ENCODE measurements at places on chromosomes 4 and X.

DNA sequence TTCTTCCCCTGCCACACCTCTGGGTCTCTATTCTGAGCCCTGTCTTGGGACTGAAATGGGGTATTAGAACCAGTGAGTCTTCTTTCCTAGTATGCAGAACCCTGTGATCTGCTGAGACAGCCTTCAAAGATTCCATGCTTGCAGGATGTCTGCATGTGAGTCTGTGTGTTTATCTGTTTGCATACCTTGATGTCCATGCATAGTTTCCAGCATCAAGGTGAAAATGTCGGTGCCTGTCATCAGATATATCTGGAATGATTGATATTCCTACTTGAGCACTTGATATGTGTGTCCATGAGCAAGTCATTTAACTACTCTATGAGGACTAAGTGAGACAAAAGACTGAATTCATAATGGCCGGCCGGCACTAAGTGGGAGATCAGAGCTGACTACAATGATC lies 117.0 kb upstream of the HS3ST1 start:
- DNase-seq = no peak

- DNase-seq = no peak
Observed at GRCh38 chr4:90798948-90799347, 671.8 kb downstream of the CCSER1 start.

DNA sequence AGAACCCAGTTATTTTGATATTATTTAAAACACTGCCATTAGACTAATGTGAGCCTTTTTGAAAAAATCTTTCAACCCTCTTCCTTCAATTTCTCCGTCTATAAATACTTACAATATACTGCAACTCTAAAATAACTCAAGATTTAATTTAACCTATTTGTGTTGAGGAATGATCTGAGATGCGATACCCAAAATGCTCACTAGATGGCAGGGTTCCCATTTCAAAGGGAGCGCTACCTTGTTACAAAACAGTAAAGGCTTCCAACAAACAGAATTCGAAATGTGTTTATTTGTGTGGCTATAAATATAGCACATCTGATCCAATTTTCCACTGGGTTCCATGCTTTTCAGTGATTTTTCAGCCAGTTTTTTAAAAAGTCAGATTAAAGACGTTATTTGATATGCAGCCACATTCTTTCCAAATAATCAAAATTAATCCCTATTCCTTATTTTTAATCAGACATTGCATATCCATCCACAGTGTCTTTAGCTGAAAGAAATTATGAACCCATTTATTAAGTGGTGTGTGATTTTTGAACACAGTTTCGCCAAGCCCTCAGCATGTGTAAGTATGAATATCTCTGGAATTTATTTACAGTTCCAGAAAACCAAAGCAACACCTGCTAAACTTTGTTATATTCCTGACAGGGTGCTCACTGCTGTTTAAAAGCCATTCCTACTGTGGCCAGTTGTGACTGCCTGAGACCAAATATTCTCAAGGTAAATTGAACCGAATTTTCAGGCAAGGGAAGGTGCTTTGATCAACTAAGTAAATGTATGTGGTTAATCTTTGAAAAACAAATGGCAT lies 668.0 kb upstream of the LCORL start:
- no peak for DNase-seq

- no peak for DNase-seq
Observed at GRCh38 chrX:37802028-37802427, 22.2 kb downstream of the CYBB start.

- DNase-seq = no peak
Observed at GRCh38 chrX:21255032-21255618, 119.1 kb upstream of the CNKSR2 start.

DNA sequence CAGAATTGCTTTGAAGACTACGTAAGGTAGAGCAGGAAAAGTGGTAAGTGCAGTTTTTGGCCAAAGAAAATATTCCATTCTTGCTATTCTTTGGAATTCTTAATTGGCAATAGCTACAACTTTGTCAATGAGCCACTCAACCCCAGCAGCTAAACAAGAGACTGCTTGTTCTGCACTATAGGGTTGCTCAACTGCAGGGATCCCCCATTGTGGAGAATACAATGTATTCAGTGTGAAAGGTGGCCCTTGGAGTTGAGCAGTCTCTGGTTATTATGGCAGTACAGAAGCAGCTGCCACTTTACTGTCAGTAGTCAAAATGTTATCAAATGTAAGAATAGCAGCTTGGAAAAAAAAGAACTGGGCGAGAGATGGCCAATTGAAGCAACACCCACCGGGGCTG lies 808.7 kb downstream of the CENPC start:
- DNase-seq = no peak

GRCh38 chrX:9317176-9317575 lies 147.7 kb upstream of the TBL1X start:
- no peak for DNase-seq

- no peak for DNase-seq
Observed at GRCh38 chr4:189869236-189869635, 71.4 kb upstream of the FRG1 start.

DNA sequence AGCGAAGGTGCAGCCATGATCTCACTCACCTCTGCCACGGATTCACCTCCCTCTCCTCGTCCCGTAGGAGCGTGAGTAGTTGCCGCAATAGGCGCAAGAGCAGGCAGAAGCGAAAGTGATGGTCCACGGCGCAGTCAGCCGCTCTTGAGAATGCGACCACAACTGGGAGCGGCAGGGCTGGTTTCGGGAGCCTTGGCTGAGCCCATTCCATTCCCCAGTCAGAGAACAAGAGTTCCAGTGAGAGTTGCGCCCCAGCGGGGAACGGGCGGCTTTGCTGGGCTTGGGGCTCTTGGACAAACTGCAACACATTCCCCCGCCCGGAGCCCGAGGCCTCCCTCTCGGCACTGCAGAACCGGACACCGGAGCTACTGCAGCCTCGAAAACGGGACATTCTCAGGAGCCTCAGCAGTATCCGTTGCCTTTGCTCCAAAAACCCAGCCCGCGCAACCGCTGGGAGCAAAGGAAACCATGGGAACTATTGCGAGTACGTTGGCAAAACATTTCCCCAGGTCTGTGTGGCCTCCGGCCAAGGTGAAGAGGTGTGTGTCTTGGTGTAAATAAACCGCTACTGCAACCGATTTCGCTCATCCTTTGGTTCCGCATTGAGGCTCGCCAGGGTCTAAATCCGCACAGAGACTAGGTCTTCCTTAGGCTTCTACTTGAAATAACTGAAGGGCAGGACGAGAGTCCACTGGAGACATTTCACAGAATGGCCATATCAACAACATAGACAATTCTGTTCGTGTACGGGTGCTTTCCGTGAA lies 5.7 kb upstream of the ZBTB33 start:
- no peak for DNase-seq

- DNase-seq = no peak
Observed at GRCh38 chrX:340641-341423, 22.2 kb upstream of the GTPBP6 start.

DNA sequence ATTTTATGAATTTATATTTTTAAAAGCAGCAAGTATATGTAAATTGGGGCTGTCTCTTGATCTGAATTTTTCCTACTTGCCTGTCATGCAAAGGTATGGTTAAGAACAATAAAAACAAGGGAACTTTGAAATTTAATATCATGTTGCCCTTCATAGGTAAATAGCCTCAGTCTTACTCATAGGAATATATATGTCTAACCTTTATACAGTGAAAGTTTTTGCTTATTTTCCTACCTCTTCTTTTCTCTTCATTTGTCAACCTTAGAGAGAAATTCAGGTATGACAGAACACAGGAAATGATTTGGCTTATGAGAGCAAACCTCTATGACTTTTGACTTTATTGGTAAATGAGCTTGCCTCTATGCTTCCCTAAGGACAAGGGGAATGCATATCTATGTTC lies 716.0 kb downstream of the CENPC start:
- no peak for DNase-seq

- DNase-seq = no peak
Observed at GRCh38 chr4:146340798-146341197, 126.5 kb downstream of the REELD1 start.

DNA sequence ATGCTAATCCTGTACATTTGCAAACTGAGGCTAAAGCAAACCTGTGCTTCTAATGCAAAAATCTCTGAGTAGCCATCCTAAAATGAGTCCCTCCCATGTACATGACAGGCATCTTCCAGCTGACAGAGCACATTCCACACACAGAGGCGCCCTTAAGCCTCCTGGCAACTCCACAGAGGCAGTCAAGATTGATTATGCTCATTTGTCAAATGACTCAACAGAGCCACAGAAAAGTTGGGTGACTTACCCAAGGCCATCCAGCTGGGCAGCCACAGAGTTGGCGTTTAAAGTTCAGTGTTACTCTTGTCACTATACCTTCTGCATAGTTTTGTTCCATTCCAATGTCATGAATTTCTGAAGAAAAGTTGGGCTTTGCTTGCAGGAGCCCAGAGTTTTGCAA lies 394.6 kb upstream of the FGF13 start:
- no peak for DNase-seq

DNA sequence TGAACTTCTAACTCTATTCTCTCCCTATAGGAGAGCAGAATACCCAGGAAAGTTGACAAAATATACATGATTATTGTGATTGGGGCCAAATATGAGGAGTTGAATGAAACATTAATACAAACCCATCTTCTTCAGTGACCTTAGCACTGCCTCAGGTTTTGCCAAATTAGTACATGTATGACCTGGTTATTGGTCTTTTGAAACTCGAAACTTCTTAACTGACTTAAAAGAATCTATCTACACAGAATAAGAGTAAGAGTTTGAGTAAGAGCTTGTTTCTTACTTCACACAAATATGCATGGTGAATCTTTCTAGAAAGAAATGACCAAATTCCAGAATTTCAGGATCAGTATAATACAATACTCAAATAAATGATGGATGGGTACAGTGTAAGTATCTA lies 213.0 kb upstream of the GK2 start:
- DNase-seq = no peak

GRCh38 chr4:152684007-152684406 lies 4.2 kb upstream of the TMEM154 start:
- DNase-seq = no peak

DNA sequence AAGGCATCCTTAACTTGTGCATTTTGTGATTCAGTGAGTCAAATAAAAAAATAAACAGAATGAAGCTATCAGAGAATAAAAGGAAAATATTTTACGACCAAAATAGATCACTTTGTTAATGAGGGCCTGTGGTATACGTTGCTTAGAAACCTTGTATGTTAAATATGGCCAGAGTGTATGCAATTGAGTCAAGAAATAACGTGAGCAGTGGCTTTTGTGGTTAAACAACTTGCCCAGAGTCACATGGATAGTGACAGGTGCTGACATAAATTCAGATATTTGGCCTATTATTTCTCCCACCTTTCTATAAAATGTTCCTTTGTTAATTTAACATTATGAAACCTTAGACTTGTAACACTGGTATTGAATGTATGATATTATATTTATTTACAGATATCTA lies 393.4 kb downstream of the PABPC4L start:
- DNase-seq = no peak

DNA sequence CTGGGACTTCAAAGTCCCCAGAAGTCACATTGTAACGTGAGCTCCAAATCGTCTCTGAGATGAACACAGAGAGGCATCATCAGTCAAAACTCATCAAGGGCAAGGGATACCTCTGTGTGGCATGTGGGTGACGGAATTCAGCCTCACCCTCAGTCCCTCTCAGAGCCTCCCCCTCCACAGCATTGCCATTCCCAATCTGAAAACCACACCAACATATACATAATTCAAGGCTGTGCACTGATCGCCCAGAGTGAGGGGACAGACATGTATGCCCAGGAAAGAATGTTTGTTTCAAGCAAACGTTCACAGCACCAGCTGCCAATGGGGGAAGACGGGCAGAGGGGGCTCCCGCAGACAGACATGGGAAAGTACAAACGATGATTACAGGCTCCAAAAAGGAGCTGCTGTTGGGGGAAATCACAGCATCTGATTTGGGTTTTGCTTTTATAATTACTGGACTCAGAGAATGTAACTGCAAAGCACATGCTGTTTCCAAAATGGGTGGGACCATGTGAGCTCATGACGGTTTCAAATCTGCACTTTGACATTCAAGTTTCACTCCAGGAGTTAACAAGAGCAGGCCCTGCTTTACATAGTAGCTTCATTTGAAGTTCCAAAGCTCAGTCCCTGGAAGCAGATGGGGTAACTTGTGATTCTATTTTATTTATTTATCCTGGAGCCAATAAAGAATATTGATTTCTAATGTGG lies 88.3 kb downstream of the CLCN4 start:
- DNase-seq = no peak

- DNase-seq = no peak
Observed at GRCh38 chrX:39759526-39760224, 338.1 kb downstream of the BCOR start.

DNA sequence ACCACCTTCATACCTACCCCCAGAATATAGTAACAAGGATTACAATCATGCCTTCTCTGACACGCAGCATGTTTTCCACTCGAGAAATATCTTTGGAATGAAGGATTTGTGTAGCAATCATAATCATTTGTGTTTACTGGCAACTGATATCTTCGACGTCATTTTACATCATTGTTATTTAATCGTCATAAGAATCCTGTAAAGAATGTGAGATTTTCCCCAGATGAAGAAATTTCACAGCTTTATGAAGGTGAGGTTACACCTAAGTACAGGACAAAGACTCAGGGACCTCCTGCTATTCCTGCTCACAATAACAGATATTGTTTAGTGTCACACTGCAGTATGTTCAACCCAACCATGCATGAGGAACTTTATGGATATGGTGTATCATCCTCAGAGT lies 198.2 kb upstream of the LDB2 start:
- DNase-seq = no peak

DNA sequence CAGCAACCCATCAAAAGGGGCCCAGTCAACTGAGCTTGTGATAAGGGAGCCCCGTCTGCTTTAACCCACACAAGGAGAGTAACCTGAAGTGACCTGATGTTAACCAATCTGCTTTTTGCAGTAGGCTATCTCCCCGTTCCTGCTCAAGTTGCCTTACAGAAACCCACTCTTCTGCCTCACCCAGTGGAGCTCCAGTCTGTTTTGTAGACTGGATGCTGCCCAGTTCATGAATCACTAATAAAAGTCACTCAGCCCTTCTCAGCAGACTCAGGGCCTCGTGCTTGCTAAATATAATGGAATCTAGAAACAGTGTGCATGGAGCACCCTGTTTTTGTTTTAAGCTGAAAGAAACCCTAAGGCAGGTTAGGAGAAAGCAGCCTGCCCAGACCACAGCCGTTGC lies 312.3 kb downstream of the FBXW7 start:
- DNase-seq = no peak

DNA sequence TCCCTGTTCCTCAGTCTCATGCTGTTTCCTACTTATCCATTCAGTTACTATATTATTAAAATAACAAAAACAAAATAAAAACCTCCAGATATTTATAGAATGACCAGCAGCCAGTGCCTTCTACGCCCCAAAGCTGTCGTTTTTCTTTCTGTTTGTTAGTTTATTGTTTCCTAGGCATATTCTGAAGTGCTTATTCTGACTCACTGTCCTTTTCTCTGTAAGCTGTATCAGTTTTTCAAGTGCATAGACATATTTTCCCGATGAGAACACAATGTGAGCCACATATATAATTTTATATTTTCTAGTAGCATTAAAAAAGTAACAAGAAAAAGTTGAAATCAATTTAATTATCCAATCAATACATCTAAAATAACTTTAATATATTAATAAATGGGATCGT lies 2158.6 kb upstream of the TENM3 start:
- no peak for DNase-seq

Data from stimulated activated CD8-positive, alpha-beta memory T cell treated with anti-CD3 and anti-CD28 coated beads, Interleukin-7, amount 100 ng/mL, for 24 hours (primary cell).